ENCODE measurements at places on chromosomes 12 and 14.
A peak's percentile ranks its signal among the peaks of the same experiment; 100 is the strongest.

GRCh38 chr12:133130038-133130807 lies at the start of the genes ZNF10 and ZNF891:
Gene ZNF10 (plus strand): TSS chr12:133130627. CDS start chr12:133144493, 13,866 bp downstream.
Gene ZNF891 (minus strand): TSS chr12:133130274. CDS start chr12:133121918, 8,356 bp downstream.
- DNase-seq, result peak; percentile 99

DNA sequence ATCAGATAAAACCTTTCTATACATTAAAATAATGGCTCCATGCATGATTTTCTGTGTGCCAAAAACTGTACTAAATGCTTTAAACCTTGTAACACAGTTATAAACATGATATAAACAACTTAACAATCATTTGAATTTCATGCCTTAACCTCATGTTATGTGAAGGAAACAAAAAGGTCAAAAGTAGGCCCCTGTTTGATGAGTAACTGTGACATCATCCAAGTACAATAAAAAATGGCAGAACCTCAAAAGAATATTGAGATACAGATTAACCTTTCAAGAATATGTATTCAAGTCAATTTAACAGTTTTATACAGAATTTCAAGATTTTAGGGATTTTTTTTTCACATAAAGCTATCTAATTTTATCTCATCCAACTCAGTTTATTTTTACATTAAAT lies 310.7 kb upstream of the DCN start:
- no peak for DNase-seq

DNA sequence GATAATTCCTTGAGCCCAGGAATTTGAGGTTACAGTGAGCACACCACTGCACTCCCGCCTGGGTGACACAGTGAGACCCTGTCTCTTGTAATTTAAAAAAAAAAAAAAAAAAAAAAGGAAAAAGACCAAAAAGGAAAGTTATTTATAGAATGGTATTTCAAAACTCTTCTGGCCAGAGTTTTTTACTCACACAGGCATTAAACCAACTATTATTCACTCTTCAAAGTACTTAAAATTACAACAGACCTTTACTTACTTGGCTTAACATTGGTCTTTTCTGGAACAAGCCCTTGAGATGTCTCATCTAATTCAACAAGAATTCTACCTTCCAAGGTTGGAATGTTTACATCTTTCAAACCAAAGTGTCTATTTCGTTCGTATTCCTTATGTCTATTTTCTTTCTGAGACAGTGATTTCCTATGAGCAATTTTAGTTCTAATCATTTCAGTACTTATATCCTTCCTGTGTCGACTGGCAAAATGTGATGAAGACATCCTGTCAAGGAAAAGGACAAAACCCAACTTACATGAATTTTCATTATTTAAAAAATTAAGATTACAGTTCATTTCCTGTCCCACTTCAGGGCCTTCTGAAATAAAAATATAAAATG lies 2.6 kb downstream of the DLGAP5 start:
- DNase-seq, result no peak

- DNase-seq, result peak; percentile 91
These were observed at the start of gene SGPP1 for GRCh38 chr14:63727736-63728728. Gene SGPP1 (minus strand): TSS chr14:63728065. CDS start chr14:63727944, 121 bp downstream.

DNA sequence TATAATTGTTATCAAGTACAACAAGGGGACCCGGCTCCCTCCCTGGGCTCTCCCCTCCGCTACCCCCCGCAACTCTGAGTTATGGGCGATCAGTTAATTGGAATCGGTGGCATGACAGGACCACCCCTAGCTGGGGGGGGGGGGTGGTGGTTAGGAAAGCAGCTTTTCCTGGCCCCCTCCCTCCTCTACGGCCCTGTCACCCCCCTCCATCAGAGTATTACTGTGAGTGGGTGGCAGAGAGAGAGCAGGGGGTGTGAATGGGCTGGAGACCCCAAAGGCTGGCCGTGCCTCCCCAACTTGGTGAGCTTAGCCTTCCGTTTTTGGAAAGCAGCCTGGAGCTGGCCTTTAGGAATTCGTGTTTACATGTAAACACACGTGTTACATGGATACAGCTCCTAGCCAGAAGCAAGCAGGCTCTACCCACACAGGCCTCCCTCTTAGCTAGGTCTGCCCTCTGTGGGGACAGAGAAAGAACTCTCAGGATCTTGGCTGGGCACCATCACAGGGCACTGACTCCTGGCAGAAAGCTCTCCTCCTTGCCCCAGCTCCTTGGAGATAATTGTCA lies 1.1 kb upstream of the HOXC4 start:
- no peak for DNase-seq

DNA sequence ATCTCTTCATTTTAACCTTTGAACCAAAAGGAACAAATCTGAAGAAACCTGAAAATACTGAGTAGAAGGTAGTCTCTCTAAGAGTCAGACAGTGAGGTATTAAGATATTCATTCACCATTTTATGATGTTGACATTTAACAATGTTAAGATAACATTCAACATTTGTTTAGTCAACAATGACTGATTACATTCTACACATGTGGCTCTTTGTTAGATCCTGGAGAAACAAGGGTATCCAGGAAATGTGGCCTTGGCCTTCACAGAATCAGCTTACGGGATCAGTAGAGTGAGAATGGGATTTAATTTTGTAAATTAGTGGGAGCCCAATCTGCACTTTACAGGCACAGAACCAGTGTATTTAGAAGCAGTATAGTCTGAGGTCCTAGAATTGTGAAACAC lies 355.5 kb downstream of the KCNH5 start:
- DNase-seq, result no peak

- no peak for DNase-seq
These were observed 1.2 kb downstream of the PPTC7 start for GRCh38 chr12:110581931-110582275.

- no peak for DNase-seq
These were observed 13.2 kb downstream of the TAOK3 start for GRCh38 chr12:118359541-118359915.

DNA sequence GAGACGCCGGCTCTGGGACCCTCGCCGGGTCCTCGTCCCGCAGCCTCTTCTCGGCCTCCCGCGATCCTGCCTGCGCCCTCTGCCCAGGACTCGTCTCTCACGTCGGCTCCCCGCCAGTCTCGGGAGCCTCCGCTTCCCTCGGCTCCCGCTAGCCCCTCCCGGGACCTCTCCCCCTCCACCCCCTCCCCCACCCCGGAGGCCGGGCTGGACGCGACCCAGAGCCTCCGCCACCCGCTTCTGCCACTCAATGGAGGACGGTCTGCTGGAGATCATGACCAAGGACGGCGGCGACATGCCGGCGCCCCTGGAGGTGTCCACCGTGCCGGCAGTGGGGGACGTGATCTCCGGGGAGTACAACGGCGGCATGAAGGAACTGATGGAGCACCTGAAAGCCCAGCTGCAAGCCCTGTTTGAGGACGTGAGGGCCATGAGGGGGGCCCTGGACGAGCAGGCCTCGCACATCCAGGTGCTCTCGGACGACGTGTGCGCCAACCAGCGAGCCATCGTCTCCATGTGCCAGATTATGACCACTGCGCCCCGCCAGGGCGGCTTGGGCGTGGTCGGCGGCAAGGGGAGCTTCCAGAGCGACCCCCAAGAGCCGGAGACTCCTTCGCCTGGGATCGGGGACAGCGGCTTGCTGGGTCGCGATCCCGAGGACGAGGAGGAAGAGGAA lies 568 bp downstream of the CCDC184 start:
- DNase-seq, result no peak

DNA sequence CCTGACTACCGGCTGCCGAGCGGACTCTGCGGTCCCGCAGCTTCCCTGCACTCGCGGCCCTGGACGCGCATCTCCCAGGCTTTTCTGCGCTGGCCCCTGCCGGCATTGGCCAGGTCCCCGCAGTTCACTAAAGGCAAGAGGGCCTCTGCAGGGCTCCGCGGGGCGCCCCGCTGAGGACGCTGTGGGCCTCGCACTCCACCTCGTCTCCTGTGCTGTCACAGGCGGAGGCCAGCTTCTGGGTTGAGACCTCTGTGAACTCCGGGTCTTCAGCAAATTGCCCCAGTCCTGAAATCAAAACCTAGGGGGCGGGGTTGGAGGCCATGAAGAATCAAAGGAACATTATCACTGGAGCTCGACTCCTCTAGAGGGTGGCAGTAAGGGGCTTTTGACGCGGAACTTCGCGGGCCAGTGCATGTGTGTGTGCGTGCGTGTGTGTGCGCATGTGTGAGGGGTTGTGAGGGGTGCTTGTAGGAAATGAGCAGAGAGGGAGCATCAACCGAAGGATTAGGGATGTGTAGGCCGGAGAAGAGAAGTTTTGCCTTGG lies 68.5 kb upstream of the CAPRIN2 start:
- peak; percentile 66 for DNase-seq

DNA sequence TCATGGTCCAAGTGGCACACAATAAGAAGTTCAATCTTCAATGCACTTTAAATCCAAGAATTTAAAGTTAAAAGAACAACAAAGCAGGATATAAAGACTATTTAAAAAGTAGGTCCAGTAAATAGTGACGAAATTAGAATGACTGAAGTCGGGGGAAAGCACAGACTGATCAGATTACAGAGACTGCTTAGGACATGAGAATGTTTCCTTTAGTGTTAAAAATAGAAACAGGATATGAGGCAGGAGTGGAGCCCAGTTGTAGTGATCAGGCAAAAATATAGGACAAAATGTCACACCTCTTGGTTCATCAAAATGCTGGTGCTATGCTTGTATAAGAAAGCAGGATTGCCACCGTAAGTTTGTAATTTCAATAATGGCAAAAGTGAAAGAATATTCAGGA lies 52.2 kb upstream of the CD163 start:
- no peak for DNase-seq

GRCh38 chr14:97719931-97720330 lies 922.7 kb downstream of the VRK1 start:
- DNase-seq, result no peak

GRCh38 chr12:71746974-71747611 lies 7.6 kb upstream of the RAB21 start:
- no peak for DNase-seq

DNA sequence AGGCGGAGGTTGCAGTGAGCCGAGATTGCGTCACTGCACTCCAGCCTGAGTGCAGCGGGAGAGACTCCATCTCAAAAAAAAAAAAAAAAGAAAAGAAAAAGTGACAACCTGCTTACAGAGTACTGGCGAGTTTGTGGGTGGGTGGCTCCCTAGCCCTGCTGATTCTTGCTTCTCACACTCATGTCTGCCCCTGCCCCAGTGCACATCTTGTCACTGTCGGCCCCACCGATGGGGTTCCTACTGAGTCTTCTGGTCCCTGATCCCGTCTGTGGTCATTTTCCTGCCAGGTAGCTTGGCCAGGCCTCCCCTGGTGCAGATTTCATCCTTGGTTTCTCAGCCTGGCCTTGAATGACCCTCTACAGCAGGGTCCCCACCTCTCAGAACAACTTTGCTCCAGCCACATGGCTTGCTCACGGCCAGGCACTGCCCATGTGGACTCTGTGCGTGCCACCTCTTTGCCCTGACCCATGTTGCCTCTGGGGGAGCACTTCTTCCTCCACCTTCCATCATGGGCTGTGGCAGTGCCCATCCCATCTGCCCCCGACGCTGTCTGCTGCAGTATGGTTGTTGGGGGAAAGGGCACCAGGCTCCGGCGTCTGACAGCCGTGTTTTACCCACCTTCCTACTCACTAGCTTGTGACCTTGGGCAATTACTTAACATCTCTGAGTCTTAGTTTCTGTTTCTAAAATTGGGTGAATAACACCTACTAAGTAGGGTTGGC lies 2.1 kb upstream of the PTPN6 start:
- DNase-seq, result peak; percentile 24

DNA sequence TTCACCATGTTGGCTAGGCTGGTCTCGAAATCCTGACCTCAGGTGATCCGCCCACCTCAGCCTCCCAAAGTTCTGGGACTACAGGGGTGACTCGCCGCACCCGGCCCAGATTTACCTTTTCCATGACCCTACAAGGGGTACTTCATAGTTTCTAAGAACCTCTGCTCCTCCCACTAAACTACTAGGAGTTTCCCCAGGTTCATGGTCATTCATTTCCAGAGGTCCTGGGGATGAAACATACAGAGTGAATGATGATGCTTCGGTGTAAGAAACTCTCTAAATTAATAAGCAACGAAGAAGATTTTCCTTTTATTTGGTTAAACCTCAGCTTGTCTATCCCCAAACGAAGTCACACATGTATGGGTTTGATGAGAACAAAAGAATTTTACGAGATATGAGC lies 56.9 kb downstream of the AMN start:
- DNase-seq, result no peak

- DNase-seq, result no peak
These were observed 72.0 kb upstream of the DBX2 start for GRCh38 chr12:45122768-45123380.

- no peak for DNase-seq
These were observed 962.8 kb downstream of the GALC start for GRCh38 chr14:87030197-87030596.

DNA sequence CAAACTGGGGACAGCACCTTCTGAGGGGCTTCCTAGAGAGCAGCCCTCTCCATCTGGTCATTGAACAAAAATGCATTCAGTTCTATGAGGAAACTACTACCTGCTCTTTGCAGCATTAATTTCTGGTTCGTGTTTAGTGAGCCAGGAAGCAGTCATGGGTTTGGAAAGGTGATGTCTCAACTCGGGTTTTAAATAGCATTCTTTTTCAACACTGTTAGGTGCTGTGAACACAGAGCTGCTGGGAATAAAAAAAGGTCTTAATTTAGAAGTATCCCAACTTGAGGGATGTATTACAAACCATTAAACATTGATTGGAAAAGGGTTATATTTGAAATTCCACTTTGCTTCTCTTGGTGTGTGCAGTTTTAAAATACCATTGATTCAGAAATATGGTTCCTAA lies 9.3 kb downstream of the MYO1H start:
- DNase-seq, result no peak

DNA sequence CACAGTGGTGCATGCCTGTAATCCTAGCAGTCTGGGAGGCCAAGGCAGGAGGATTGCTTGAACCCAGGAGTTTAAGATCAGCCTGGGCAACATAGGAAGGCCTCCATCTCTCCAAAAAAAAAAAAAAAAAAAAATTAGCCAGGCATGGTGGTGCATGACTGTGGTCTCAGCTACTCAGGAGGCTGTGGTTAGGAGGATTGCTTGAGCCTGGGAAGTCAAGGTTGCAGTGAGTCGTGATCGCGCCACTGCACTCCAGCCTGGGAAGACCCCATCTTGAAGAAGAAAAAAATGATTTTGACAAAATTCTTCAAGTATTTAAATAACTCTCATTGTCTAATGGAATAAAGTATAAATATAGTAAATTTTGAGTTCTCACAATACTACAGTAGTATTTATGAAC lies 219.2 kb upstream of the SSTR1 start:
- no peak for DNase-seq

- DNase-seq, result no peak
These were observed 21.7 kb upstream of the PLBD1 start for GRCh38 chr12:14589169-14590004.

GRCh38 chr14:65210118-65210821 lies 108.0 kb upstream of the MAX start:
- no peak for DNase-seq

DNA sequence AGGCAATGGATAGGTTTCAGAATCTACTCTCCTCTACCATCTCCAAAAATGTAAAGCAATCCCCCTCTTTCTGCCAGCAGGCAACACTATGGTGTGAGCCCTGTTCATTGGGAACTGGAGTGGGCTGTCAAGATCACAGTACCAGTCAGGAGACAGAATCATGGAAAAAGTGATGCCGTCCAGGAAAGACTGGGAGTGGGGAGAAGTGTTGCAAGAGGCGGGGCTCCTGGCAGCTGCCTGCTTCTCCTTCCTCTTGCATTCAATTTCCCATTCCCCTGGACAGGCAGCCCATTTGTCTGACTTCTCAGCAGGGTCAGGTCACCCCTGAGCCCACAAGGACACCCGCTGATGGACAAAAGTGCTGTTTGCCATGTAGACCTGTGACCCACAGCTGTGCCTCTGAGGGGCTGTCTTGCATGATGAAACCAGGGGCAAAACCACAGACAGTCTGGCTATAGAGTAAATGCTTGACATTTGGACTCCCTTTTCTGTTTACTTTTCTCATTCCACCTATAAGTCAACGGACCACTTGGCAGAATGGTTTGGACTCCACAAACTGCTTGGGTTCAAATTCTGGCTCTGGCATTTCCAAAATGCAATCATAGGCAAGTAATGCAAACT lies 30.1 kb upstream of the RPH3A start:
- no peak for DNase-seq
